ENCODE measurements at places on chromosomes 7 and 10. TPM values are rescaled to one million over a fixed set of nuclear protein-coding genes. Genes with fewer than 3 reads are reported as not detected.

The CDCA7L gene
- total RNA-seq: 21.1 TPM

The PRSS37 gene
- not detected for total RNA-seq

The SERPINE1 gene
- total RNA-seq: 18.5 TPM

The TNKS2 gene
- total RNA-seq: 109 TPM

The LRRD1 gene
- under 0.01 TPM for total RNA-seq

The ZMIZ1 gene
- 6.8 TPM for total RNA-seq

The MRPL43 gene
- total RNA-seq: 35.7 TPM

The ZNF775 gene
- total RNA-seq: 2.5 TPM

The GRID2IP gene
- total RNA-seq: 0.14 TPM

The ANKRD26 gene
- 5.5 TPM for total RNA-seq

The RADIL gene
- total RNA-seq: not detected

The HYAL4 gene
- total RNA-seq: 0.14 TPM

The PPP1R9A gene
- 0.34 TPM for total RNA-seq

All from nasal cavity respiratory epithelium epithelial cell of viscerocranial mucosa (primary cell).